KG1 (cell line): ENCODE measurements at places on chromosomes 5 and 9.

DNA sequence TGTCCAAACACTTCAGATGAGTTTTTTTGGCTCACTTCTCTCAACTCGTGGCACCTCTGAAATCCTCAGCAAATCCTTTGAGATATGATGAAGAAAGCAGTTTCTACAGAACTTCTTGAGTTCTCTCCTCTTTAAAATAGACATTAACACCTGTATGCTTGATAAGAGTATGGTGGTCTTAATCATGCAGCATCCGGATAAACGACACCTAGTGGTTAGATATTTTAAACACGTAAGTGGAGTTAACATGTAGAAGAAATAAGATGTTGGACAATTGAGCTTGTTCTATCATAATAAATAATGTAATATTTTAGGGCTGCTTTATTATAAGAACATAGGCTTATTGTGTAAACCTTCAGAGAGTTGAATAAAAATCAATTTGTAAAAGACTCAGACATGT, 324.8 kb downstream of the CYLC2 start:
- DNase-seq, result no peak

DNA sequence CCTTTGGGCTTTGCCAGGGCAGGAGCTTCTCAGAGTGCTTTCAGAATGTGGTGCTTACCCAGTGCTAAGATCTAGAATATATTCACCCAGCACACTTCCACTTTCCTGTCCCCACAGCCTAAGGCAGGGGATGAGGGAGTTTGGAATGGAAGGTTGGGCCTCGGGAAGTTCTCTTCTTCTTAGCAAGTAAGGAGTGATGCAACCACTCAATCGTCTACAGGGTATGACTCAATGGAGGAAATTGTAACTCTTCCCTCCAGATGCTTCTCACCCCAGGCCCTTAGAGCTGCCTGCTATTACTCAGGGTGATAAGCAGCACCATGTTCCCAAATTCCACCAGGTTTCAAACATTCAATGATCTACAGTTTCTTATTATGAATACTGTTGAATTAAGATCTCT, 30.8 kb upstream of the AGGF1 start:
- no peak for DNase-seq

DNA sequence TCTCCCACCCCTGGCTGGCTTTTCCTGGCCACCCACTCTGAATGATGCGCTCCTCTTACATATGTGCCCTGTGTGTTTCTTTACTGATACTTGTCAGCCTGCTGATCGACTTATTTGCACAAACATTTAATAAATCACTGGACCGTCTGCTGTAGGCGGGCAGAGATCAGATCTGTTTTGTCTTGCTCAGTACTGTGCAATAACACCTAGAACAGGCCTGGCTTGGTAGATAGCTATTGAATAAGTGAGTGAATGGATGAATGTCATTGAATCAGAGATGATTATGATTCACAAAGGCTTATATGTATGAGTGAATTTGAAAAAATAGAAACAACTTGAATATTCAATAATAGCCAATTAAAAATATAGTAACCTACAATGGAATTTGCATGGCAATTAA, 165.1 kb downstream of the RGS3 start:
- DNase-seq, result no peak

DNA sequence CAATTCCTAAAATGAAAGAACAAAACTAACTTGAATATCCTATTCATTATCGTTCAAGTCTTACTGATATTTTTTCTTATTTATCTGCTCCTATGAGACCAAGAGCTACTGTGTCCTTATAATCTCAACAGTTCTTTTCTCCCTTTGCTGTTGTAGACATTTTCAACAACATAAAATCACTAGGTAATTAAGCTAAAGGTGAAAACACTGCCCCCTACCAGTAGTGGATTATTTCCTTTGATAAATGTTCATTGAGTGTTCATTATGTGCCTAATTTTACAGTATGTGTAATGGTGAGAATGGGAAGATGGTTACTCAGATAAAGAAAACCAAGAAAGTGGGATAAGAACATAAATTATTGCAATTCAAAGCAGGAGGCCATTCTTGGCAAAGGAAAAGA, 41.4 kb upstream of the PAPPA start:
- DNase-seq, result no peak

DNA sequence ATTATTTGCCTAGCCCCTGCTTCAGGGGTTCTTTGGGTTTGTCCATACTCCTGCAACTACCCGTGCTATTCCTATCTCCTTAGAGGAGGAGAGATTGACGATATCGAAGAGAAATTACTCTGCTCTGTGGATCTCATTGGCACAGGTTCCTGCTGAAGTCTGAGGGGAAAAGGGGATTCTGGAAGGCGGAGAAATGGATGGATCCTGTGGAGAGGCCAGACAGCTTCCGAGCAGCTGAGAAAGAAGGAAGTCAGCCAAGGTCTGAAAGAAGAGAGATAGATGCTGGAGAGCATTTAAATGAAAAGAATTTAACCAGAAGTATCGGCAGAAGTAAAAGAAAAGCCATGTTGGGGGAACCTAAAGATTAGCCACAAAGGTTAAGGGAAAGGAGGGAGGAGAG, 40.4 kb upstream of the SPATA31C2 start:
- DNase-seq, result no peak

- DNase-seq, result no peak
Measured at GRCh38 chr9:124278054-124278540, 20.3 kb downstream of the NEK6 start.

DNA sequence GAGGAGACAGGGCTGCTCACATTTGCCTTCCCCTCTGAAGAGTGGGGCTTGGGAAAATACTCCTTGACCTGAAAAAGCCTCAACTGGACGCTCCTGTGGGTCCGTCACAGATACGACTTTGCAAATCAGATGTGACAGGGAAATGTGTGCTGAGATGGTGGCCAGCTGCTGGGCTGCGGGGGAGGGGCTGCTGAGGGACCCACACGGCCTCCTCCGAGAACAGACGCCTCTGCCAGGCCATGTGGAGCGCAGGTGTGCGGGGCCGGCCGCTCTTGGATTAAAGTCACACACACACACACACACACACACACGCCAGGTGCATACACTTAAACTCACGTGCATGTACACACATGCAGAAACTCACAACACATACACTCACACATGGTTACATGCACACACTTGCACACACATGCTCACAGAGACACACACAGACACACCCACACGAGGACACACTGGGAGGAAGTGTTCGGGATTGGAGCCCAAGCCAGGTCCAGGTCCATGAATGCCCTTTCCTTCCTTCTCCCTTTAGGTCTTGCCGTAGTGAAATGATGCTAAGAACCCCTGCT, 167.4 kb downstream of the GAPVD1 start:
- DNase-seq, result no peak
